ENCODE measurements at places on chromosomes 4 and X. TPM values are rescaled to one million over a fixed set of nuclear protein-coding genes. Genes with fewer than 3 reads are reported as not detected.

Gene ZDHHC15
- total RNA-seq = not detected

Gene STOX2
- 3.0 TPM for total RNA-seq

Gene NLGN4X
- total RNA-seq = not detected

Gene SOWAHB
- total RNA-seq = 0.05 TPM

Gene LDB2
- not detected for total RNA-seq

Gene ADH6
- total RNA-seq = 0.15 TPM

Gene HAND2
- total RNA-seq = 0.32 TPM

Gene PLAC1
- total RNA-seq = 0.53 TPM
